ENCODE measurements at places on chromosomes 7 and 10.

DNA sequence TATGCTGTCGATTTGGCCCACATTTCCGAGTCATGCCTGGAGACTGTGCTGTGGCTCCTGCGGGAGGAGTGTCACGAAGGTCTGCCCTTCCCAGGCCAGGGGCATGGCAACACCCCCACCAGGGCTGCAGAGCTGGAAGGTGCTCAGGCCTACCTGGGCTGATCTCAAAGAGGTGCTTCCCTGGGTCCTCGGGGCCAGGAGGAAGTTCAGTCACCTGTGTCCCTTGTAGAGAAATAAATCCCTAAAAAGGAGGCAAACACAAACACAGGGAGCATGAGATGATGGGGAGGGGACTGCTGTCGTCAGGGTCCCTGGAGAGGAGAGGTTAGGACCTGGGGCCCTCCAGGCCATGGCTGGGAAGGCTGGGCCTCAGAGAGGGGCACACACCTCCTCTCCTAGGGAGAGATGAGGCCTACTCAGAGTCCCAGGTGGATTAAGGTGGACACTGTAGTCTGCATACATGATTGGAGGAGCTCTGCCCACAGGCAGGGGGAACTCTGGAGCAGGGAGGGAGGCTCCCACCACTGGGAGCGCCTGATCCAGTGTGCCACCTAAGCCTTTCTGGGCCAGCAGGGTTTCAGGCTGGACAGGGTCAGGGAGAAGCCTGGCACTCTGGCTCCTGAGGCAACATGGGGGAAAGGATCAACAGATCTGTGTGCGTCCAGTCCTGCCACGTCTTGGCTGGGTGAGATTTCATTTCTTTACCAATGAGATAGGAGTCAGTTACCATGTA, 49.4 kb downstream of the ARHGAP22 start:
- DNase-seq, result no peak

DNA sequence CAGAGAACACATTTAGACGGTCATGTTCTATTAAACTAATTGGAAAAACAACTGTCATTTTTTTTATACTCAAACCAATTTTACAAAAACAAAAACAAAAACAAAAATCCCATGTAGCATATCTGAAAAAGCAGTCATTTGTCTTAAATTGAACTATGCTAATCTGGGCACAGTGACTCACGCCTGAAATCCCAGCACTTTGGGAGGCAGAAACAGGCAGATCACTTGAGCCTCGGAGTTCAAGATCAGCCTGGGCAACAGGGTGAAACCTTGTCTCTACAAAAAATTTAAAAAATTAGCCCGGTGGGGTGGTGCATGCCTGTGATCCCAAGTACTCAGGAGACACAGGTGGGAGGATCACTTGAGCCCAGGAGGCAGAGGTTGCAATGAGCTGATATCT, 253.4 kb downstream of the DOCK4 start:
- DNase-seq, result no peak

- no peak for DNase-seq
Observed at GRCh38 chr10:129498680-129499079, 31.6 kb downstream of the MGMT start.

GRCh38 chr10:80599424-80599847, 61.7 kb downstream of the SH2D4B start:
- DNase-seq, result no peak

- no peak for DNase-seq
Observed at GRCh38 chr10:34078745-34079470, 736.2 kb downstream of the PARD3 start.

GRCh38 chr10:75782463-75783248, 351.2 kb downstream of the LRMDA start:
- no peak for DNase-seq

GRCh38 chr10:95404864-95405263, 114.1 kb upstream of the PDLIM1 start:
- DNase-seq, result no peak

DNA sequence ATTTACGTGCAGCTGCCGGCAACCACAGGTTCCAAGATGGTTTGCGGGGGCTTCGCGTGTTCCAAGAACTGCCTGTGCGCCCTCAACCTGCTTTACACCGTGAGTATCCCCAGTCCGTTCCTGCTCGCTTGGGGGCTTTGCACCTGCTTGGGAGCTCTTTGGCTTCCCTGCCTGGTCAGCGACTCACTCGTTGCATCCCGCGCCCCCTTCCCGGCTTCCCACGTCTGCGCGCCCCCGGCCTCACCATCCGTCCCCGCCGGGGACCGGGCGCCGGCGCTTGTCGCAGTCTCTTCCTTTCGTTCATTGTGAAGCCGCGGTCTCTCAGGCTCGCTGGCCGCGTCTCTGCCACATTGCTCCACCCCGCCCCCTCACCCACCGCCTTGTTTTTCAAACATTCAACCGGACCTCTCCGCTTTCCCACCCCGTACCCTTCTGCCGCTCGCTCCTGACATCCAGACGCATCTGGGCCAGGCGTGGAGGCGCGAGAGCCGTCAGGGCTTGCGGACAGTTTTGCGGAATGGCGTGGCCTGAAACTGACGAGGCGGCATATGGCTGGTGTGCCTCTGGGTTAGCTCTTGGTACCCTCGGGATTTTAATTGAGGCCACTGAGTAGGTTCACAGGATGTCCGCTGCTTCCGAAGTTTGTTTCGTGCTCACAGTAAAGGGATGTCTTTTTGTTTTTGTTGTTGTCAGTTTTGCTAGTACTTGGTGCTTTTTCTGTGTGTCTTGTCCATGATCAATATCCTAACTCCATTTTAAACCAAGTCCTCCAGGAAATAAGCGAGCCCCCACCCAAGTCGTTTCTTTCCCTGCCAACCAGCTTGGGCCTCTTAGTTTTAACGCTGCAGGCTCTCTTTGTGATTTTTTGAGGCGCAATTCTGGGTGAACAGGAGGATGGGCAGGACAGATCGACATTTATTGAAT, 639 bp downstream of the TSPAN13 start:
- DNase-seq, result no peak

GRCh38 chr10:98446661-98447221, at the start of gene HPS1:
HPS1 (minus strand) TSS chr10:98446935; CDS start chr10:98443240, 3,695 bp downstream.
- DNase-seq, result peak; percentile 55

- no peak for DNase-seq
Observed at GRCh38 chr7:95999481-95999880, 227.1 kb downstream of the DYNC1I1 start.

DNA sequence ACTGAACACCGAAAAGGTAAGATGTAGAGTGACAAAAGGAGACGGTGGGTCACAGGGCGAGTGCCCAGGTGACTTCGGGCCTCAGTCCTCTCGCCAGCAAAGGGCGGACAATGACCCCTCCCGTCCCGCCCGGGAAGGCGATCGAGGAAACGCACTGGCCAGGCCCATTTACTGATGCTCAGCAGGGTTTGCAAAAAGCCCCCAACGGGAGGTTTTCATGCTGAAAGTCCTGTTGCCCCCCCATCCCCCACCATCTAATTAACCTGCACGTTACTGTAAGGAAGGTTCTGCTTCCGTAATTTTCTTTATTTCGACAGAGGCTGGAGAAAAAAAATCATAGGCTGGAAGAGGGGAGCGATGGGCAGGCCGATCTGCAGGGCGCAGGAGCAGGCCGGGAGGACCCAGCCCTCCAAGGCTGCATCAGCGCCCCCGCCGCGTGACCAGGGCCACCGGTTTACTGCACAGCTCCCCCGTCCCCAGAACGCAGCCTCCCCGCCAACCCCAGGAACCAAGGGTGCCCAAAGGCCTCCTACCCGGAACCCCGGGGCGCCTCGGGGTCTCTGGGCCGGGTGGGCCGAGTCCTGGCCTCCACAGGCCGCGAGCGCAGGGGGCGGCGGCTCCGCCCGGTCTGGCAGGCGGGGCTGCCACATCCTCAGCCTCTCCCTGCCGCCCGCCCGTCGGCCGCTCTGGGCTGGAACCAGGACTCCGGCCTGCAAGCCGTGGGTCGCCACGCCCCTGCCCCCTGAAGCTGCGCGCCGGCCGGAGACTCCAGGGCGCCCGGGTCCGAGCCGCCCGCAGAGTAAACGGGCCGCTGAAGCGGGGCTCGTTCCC, 613 bp downstream of the OAT start:
- DNase-seq, result peak; percentile 54

- DNase-seq, result no peak
Observed at GRCh38 chr10:14995964-14996565, 36.9 kb downstream of the MEIG1 start.

GRCh38 chr7:51026341-51026740, 243.6 kb upstream of the GRB10 start:
- no peak for DNase-seq

DNA sequence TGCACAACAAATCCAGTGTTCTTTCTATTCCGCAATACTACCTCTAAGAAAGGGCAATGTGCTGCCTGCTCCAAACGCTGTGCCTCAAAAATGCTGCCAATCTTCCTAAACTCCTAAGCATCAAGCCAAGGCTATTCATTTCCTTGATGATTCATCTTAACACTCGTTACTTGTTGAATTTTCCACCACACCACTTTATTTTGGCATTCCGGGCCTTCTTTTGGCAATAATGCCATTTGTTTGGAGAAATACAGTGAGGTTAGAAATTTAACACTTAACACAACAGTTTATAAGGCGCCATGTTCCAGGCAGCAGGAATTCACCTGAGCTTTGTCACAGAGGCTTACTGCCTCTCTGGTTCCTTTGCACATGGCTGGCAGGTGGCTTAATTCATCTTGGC, 82.6 kb upstream of the ABCB5 start:
- DNase-seq, result no peak

- DNase-seq, result no peak
Observed at GRCh38 chr10:5828725-5829124, 15.5 kb upstream of the GDI2 start.

DNA sequence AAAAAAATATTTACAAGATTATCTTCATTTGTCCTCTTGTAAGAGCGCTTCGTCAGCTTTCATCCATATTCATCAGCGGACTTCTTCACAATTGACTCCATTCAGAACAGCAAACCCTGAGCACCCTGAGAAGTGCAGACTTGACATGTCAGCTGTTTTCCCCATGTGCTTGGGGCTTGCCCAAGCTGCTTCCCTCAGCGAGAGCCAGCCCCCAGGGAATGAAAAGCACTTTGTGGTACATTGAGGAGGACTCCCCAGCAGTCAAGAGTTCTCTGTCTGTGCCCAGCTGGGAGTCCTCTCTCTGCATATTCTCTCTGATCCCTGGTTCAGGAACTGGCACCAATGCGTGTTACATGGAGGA, 22.7 kb downstream of the HKDC1 start:
- no peak for DNase-seq

DNA sequence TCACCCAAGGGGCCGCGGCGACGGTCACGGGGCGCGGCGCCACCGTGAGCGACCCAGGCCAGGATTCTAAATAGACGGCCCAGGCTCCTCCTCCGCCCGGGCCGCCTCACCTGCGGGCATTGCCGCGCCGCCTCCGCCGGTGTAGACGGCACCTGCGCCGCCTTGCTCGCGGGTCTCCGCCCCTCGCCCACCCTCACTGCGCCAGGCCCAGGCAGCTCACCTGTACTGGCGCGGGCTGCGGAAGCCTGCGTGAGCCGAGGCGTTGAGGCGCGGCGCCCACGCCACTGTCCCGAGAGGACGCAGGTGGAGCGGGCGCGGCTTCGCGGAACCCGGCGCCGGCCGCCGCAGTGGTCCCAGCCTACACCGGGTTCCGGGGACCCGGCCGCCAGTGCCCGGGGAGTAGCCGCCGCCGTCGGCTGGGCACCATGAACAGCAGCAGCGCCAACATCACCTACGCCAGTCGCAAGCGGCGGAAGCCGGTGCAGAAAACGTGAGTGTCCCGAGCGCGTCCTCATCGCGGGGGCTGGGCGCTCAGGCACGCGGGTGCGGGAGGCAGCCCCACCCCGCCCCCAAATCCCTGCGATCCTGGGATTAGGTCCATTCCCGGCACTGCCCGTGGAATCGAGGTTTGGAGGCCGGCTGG, 509 bp downstream of the AHR start:
- peak; percentile 75 for DNase-seq

DNA sequence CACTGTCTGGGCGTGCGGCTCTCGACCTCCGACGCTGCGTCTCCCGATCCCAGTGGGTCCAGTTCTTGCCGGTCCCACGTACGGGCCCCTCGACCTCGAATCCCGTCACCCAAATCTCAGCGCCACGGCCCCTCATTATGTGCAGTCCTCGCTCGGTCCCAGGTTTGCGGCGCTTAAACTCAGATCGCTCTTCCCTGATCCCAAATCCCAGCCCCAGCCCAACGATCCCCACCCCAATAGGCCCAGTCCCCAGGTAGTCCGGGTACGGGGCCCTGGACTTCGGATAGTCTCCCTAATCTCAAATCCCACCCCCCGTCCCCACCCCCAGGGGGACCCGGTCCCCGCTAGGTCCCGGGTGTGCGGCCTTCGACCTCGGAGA, 666 bp downstream of the HNRNPF start:
- DNase-seq, result no peak

DNA sequence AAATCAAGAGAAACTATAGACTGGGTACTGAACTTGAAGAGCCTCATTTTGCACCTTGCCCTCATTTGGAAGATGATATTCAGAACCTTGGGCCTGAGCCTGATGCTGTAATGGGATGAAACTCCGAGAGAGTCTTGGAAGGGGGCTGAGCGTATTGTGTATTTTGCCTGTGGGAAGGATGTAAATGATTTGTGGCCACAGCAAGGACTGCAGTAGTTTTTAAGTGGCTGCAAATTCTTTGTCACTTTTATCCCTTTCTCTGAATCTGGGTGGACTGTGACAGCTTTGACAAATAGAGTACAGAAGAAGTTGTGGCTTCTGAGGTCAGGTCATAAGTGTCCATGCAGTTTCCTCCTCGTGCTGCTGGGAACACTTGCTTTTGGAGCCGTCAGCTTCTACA, 221.2 kb downstream of the ADRA2A start:
- DNase-seq, result no peak

DNA sequence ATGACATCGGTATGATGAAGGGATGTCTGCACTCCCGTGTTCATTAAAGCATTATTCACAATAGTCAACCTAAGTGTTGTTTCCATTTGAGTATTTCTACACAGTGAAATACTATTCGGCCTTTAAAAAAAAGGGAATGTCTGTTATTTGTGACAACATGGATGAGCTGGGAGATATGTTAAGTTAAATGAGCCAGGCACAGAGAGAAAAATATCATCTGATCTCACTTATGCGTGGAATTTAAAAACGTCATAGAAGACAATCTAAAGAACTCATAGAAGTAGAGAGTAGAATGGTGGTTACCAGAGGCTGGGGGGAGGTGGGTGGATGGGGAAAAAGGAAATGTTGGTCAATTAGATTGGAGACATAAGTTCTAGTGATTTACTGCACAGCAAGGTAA, 753.3 kb downstream of the GRM8 start:
- no peak for DNase-seq

GRCh38 chr7:107007007-107007891, 37.3 kb upstream of the PRKAR2B start:
- no peak for DNase-seq

Measured in stimulated activated naive CD4-positive, alpha-beta T cell (primary cell).